ENCODE measurements at places on chromosomes 6 and 20. TPM values are rescaled to one million over a fixed set of nuclear protein-coding genes. Genes with fewer than 3 reads are reported as not detected.

Gene TPX2
- total RNA-seq, result 210 TPM

Gene PPP1R3G
- total RNA-seq, result 0.07 TPM

Gene LRRC73
- total RNA-seq, result 2.1 TPM

Gene BPIFA1
- total RNA-seq, result not detected

Gene POM121L2
- not detected for total RNA-seq

Gene CCN2
- total RNA-seq, result 24.2 TPM

Gene KIF25
- 0.72 TPM for total RNA-seq

Gene GHRH
- total RNA-seq, result not detected

Gene TBC1D22B
- 11.4 TPM for total RNA-seq

Gene HSPA12B
- total RNA-seq, result 1.1 TPM

Gene GLP1R
- 0.89 TPM for total RNA-seq

Gene PSORS1C2
- not detected for total RNA-seq

Gene LATS1
- 27.4 TPM for total RNA-seq

GRCh38 chr6:152110886-152111820 lies 303.7 kb downstream of the ESR1 start:
- no peak for DNase-seq

- DNase-seq, result no peak
Observed at GRCh38 chr6:138129190-138129589, 22.0 kb upstream of the PERP start.

DNA sequence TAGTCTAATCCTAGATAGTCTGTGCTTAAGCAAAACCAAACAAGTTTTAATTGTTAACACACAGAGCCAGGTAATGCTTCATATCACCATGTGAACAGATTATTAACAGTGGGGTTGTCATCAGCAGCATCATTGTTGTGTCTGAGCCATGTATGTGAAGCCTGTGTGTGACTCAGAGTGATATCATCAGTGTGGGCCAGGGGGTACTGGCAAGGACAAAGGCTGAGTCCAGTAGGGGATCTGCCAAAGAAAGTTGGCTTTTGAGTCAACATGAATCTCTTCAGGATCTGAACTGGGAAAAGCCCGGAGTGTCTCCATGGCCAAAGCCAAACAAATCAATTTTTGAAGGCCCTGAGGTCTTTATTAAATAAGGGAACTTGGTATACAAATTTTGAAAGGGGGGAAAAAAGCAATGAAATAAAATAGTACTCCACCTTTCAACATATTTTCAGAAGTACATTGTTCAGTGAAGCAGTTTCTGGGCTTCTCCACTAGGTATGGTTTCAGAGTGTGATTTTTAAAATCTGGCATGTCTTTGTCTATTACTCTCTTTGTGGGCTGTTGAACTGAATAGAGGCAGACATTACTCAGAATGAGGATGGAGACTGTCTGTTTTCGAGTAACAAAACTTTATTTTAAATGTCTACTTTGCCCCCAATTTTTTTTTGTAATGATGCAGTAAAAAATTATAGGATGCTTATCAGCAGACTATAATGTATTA lies 444.2 kb upstream of the JAG1 start:
- DNase-seq, result no peak

DNA sequence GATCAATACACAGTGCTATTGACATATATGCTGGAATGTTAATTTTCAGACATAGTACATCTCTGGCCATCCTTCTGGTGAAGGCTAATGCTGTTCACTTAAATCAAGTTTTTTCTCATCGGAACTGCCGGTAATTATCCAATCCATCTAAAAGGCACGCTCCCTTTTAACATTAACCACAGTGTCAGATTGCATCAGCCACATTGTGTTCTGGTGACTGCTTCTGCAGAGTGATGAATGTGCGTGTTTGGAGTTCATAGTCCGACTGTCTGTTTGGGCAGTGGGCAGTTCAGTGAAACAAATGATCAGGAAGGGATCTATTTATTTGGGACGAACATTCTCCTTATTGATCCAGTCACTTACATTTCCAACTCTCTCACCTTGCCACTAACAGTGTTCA lies 49.5 kb downstream of the SOBP start:
- no peak for DNase-seq

DNA sequence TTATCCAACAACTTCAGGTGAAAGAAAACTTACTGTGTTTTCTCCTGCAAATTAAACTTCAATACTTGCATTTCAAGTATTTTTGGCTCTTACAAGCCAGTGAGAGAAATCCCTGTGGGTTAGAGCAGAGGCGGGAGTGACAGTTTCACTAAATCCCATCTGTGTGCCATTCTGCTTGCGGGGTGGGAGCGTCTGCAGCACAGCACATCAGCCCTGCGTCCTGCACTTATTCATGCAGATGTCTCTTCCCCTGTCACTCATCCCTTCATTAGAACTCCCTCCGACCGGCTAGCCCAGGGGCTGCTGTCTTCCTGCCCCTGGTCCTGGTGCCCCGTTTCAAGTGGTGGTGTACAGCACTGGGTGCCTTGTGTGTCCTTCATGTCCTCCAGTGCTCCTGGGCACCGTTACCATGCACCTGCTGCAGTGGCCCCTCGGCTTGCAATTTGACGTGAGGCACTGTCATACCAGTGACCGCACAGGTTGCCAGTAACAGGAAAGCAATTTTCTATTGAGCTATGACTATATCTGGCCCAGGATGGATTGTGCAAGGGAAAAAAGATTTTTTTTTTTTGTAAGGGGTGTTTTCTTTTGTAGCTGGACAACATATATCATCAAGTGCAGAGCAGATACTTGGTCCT lies 59.4 kb downstream of the INSM1 start:
- DNase-seq, result no peak

DNA sequence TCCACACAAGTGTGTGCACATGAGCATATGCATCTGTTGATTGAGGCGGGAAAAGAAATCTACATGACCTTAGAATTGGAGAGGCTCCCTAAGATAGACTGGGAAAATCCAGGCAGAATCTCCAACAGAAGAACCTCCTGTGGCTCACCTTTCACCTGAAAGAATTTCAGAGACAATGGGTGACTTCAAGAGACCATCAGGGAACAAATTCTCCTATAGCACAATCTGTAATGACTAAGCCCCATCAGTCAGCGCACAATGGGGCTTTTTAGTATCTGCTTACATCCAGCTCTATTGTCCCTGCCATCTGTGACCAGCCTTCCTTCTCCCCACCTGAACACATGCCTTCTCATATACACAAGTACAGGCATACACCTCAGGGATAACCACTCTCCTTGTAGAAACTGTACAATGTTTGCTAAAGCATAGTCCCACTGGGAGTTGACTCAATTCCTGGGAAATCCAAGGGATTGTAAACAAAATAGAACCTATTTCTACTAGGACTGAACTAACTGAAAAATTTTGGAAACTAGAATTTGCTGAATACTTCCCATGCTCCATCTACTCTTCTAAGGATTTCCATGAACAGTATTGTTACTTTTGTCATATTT lies 150.8 kb upstream of the STXBP5 start:
- no peak for DNase-seq

- no peak for DNase-seq
Observed at GRCh38 chr6:28817808-28818145, 106.0 kb downstream of the TRIM27 start.

GRCh38 chr6:169069356-169069755 lies 184.3 kb downstream of the THBS2 start:
- no peak for DNase-seq

DNA sequence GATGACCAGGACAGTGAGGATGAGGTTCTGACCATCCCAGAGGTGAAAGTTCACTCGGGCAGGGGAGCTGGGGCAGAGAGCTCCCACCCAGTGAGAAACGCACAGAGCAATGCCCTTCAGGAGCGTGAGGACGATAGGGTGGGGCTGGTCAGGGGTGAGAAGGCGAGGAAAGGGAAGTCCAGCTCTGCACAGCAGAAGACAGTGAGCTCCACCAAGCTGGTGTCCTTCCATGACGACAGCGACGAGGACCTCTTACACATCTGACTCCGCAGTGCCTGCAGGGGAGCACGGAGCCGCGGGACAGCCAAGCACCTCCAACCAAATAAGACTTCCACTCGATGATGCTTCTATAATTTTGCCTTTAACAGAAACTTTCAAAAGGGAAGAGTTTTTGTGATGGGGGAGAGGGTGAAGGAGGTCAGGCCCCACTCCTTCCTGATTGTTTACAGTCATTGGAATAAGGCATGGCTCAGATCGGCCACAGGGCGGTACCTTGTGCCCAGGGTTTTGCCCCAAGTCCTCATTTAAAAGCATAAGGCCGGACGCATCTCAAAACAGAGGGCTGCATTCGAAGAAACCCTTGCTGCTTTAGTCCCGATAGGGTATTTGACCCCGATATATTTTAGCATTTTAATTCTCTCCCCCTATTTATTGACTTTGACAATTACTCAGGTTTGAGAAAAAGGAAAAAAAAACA lies 16.6 kb upstream of the SLC22A1 start:
- DNase-seq, result no peak

- no peak for DNase-seq
Observed at GRCh38 chr20:34085544-34086040, 26.5 kb downstream of the EIF2S2 start.

DNA sequence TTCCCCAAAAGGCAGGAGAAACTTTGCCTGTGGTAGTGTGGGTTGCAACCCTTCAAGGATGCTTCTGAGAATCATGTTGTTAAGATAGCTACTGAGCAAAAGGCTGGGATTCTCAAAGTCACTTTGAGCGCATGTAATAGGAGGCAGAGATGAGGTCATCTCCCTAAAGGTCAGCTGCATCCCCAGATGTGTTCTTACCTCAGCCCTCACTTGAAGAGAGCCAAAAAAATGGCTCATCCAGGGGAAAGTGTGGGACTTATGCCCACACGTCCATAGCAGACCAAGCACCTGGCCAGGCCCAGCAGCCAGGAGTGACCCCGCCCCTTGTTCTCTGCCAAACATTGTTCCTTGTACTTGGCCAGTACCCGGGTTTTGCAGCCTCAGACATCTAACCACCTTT lies 187.0 kb upstream of the BMP2 start:
- DNase-seq, result no peak

GRCh38 chr6:43339168-43339567 lies 30.3 kb downstream of the ZNF318 start:
- DNase-seq, result no peak

DNA sequence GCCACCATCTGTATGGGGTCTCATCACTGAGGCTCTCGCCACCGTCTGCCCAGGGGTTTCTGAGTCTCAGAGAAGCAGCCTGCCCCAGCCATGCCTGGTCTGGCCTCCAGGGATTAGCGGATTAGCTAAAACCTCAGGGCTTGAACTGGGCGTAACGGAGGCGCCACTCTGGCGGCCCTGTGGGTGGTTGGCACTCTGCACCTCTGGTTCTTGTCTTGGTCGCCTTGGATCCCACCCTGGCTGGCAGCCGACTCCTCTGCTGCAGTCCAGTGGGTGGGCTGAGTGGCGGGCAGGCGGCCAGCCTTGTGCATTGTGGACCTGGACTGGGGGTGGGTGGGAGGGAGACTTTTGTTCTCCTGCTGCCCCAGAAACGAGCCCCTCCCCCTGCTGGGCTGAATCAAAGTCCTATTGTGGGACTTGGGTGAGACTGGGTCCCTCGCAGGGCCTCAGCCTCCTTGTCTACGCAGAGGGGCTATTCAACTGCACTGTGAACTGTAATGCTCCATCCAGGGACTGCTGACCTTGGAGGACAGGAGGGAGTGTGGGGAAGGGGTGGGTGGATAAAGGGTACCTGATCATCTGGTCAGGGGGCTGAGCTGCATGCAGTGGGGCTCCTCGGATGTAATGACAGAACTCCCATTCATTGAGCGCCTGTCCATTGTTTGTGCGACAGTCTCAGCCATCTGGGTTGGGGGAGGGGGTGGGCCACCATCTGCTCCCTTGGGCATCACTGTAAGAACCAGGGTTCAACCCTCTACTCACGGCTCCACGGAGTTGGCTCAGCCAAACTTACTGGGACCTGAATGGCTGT lies 23.9 kb downstream of the SUN5 start:
- DNase-seq, result peak; percentile 54

DNA sequence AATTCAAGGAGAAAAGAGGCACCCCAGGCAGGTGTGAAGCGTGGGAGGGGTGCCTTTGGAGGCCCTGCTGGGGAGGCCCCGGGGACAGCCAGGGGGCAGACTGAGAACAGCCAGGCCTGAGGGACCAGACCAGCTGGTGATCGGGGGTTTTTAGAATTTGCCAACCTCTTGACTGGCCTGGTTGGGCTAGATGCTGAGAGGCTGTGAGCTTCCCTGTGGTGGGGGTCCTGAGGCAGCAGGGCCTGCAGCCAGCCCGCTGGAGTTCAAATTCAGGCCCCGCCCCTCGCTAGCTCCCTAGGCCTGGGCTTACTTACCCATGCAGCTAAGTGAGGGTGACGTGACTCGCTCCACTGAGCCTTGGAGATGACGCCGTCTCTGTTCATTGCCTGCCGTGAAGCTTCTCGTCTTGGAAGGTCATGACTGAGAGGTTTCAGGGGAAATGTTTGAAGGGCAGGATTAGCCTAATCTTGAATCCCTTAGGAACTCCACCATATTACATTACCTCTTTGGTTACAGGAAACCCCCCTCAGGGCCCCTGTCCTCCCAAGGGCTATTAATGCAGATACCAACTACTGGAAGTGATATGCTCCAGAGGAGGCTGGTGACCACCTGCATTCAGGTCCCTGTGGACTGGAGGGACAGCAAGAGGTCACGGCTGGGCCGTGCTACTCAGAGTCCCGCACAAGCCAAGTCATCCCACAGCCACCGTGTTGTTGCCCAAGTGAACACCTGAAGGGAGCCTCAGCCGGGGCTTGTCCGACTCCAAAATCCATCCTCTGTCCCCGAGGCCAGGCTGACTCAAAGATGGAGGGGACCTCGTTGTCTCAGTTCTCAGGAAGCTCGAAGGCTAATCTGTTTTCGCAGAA lies 73.9 kb upstream of the DUSP22 start:
- DNase-seq, result no peak

- no peak for DNase-seq
Observed at GRCh38 chr20:50695135-50695872, 4.0 kb upstream of the RIPOR3 start.

- DNase-seq, result no peak
Observed at GRCh38 chr6:121951918-121952379, 447.5 kb upstream of the HSF2 start.

- DNase-seq, result no peak
Observed at GRCh38 chr6:13278991-13279390, 49.3 kb downstream of the TBC1D7 start.

GRCh38 chr20:60053125-60053817 lies 95.0 kb downstream of the CDH26 start:
- DNase-seq, result no peak

GRCh38 chr6:152457949-152458624 lies 179.1 kb downstream of the SYNE1 start:
- DNase-seq, result no peak

DNA sequence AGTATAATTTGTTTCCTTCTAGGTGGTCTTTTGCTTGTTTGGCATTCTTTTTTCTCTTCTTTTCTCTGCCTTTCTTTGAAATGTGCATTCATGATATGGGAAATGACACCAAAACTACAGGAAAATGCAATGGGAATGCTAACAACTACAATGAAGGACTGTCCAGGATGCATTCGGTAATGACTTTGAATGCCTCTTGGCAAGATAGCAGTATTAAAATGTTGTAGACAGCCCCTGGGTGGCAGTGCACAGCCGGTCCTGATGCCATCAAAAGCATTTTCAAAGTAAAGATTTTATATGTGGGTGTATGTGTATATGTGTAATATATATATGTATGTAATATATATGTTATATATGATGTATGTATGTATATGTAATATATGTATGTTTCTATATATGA lies 218.8 kb upstream of the MMS22L start:
- no peak for DNase-seq

All from neural crest cell (in vitro differentiated cells).